ENCODE measurements at places on chromosomes 1 and 21.

- no peak for DNase-seq
These were observed 195.2 kb downstream of the MRPL39 start for GRCh38 chr21:25412100-25412499.

- no peak for DNase-seq
These were observed 2.1 kb downstream of the TRIM67 start for GRCh38 chr1:231163830-231164427.

- DNase-seq, result no peak
These were observed 62.9 kb upstream of the HP1BP3 start for GRCh38 chr1:20850021-20850420.

- DNase-seq, result no peak
These were observed 2.6 kb downstream of the PRELP start for GRCh38 chr1:203478231-203478630.

DNA sequence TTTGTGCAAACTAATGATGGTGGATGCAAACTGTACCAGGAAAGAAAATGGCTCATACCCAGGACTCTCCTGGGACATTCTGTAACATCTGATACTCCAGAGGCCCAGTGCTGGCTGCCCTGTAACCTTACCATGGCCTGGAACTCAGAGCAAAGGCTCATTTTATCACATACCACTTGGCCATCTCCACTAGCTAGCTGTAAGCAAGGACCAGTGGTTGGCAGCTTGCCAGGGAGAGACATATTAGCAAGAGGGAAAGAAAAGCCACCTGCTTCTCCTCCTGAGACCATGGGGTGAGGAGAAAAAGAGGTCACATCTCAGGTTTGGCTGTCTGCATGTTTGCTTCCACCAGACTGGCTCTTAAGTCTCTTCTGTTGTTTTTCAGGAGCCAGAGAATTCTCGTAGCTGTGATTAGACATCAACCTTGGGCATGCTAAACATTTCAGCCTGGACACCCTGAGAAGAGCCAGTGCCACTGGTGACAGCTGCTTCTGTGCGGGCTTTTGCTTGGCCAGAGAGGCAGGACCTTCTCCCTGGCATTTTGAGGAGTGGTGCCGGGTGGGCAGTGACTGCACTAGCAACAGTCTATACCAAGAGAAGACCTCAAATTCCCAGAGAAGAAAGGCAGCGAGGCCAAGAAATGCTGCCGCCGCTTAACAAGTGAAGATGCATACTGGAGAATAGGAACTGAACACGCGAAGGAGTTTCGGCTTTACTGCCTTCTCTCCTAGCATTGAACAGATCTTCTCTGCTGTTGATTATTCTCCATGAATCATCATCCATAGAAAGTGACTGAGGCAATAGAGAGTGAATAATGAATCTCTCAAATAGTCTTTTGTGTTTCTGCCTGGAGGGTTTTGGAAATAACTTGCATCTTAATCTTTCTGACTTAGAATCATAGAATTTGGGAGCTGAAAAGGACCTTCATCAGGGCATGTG lies 6.7 kb upstream of the INKA2 start:
- no peak for DNase-seq

DNA sequence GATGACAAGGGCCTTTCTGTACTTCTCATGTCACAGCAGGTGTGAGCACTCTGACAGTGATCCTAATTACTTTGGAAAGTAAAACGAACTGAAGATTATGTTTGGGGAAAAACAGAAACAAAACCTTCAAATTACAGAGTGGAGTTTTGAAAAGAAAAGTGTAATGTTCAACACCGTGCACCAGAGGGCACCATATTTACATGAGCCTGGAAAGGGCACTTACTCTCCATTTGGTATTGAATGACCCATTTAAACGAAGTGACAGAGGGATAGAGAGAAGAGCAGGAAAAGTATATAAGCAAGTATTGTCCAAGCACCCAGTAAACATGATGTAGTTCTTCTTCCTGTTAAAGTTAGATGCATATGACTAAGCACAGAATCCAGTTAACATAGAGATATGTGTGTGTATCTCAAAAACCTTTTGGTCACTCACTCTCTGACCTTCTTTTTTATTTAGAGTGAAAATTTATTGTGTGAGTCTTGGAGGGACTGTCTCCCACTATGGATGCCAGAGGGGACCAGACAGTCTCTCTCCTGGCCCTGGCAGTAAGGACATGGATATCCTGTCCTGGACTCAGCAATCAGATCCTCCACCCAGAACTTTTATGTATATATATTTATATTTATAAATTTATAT lies 3.8 kb upstream of the RGSL1 start:
- peak; percentile 86 for DNase-seq

GRCh38 chr1:36609241-36610027 lies 126.7 kb upstream of the CSF3R start:
- DNase-seq, result peak; percentile 91

DNA sequence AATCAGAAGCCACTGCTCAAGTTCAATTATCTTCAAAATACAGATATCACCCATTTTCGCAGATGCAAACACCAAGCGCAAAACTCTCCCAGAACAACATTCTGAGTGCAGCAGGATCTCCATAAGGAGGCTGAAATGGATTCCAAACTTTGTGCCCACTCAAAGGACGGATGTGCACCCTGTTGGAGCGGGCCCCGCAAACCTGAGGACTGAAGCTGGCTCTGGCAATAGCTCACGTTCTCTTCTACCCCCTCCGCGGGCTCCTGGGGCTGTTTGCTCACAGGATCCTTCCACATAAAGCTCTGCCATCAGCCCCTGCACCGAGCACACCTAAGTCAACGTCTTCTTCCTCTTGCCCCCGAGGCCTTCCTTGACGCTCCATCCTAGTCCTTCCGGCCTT lies 11.7 kb upstream of the RCSD1 start:
- no peak for DNase-seq

DNA sequence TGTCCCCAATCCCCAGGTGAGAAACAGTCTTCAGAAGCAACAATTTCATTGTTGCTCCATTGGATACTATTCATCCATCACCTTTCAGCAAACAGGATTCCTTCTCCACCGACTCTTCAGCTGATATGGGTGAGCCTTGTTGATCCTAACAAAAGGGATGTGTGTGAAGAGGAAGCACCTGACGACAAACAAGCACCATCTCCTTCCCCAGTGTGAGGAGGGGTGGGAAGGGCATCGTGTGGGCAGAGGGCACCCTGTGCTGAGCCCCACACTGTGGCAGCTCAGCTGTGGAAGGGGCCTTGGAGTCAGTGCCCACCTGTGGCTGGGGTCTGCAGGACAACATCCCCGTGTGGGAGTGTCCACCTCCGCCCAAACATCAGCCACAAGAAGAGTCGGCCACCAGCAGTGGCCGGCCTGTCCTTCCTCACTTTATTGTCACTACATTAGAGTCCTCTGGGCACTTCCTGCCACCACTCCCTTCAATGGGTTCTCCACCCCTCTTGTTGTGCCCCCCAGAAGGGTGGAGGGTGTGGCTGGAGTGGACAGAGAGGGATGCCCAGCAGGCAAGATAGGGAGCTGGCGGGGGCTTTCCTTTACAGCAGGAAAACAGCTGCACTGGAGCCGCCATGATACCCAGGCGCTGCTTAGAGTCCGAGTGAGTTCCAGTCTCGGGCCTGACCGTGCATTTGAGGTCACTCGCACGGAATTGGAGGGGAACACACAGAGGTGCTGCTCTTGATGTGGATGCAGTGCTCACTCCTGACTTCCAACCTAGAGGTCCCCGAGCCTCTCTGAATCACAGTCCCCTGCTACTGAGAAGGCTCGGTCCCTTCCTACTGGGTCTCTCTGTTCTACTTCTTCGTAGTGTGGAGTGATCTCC lies 40.9 kb downstream of the VPS26C start:
- no peak for DNase-seq

GRCh38 chr1:60390593-60391282 lies 317.2 kb upstream of the C1orf87 start:
- no peak for DNase-seq

DNA sequence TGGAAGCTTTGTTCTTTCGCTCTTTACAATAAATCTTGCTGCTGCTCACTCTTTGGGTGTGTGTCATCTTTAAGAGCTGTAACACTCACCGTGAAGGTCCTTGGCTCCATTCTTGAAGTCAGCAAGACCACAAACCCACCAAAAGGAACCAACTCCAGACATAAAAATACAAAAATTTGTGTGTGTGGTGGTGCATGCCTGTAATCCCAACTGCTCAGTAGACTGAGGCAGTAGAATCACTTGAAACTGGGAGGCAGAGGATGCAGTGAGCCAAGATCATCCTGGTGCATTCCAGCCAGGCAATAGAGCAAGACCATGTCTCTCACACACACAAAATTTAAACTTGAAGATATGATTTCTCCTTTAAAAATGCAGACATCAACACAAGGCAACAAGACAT lies 1431.7 kb upstream of the B3GALT2 start:
- no peak for DNase-seq

- DNase-seq, result no peak
These were observed 12.2 kb downstream of the TOR1AIP2 start for GRCh38 chr1:179865377-179865776.

- DNase-seq, result peak; percentile 85
These were observed 13.0 kb upstream of the KCNC4 start for GRCh38 chr1:110196917-110197765.

DNA sequence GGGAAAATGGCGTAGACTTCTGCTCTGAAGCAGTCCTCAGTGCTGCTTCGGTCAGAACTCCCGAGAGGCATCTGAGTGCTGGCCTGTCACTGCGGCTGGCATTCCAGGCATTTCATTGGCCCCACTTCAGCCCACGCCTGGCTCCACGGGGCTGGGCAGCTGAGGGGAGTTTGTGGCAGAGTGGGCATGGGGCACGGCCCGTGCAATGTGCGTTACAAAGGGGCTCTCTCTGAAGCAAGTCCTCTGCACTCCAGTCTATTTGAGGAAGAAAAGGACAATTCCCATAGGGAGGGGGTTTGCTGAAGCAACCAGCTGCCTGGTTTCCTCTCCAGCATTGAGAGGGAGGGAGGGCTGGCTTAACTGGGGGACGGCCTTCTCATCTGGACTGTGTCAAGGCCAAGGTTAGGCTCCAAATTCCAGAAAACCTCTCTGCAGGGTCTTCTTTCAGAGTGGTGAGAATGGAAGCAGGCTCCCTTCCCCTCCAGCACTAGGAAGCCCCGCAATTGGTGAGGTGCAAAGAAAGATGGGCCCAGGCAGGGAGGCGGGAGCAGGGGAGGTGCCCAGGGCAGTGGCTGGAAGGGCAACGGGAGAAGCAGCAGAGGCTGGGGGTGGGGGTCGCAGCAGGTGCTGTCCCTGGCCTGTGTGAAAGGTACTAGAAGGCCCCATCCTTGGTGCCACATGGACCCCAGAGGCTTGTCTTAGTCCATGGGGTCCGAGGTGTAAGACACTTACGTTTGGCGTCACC lies 21.1 kb upstream of the GPR157 start:
- DNase-seq, result no peak

GRCh38 chr1:82160036-82160435 lies 359.3 kb downstream of the ADGRL2 start:
- DNase-seq, result no peak

DNA sequence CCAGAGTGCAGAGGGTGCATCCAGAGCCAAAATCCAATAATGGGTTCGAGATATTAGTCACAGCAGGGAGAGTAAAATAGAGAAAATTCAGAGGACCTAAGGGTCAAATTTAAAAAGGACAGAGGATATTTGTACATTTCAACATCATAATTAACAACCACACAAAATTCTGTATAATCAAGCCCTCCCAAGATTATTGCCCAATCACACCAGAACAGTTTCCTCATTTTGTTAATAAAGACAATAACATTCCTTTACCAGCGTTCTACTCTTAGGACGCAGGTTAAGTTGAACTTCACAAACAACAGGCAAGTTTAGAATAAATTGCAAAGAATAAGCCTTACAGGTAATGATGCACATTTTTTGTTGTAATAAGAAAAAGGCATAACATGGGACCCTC lies 462.8 kb downstream of the PTPRC start:
- no peak for DNase-seq

- DNase-seq, result no peak
These were observed 7.0 kb downstream of the ENSA start for GRCh38 chr1:150622303-150622975.

All from Karpas-422 (cell line).